ENCODE measurements at places on chromosomes 13 and 19.

GRCh38 chr13:60282186-60282585 is 114.8 kb upstream of the TDRD3 start:
- no peak for DNase-seq

DNA sequence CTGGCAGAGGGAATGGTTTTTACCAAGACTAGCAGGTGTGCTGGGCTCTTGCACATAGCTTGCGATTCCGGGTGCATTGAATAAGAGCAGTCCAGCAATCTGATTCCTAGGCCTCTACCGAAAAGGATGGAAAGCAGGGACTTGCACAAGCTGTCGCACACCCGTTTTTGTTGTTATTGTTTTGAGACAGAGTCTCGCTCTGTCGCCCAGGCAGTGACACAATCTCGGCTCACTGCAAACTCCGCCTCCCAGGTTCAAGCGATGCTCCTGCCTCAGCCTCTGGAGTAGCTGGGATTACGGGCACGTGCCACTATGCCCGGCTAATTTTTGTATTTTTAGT is 5.5 kb downstream of the EBI3 start:
- DNase-seq = no peak

GRCh38 chr19:13838435-13839129 is 38.4 kb upstream of the NANOS3 start:
- DNase-seq = no peak

DNA sequence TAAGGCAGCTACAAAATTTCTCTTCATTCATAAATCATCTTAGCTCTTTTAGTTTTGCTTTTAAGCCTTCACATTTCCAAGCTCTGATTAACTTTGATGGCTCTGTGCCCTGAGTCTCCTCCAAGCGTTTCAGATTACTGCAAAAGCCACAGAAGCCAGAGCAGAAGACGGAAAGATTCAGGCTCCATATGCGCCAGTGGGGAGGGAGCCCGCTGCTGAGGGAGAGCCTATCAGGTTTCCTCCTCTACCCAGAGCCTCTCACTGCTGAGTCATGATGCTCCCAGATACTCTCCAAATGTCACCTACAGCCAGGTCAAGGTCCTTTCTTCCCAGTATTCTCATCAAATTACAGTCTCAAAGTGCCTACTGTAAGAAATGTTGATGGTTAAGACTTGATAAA is 193.6 kb downstream of the RAP2A start:
- no peak for DNase-seq

DNA sequence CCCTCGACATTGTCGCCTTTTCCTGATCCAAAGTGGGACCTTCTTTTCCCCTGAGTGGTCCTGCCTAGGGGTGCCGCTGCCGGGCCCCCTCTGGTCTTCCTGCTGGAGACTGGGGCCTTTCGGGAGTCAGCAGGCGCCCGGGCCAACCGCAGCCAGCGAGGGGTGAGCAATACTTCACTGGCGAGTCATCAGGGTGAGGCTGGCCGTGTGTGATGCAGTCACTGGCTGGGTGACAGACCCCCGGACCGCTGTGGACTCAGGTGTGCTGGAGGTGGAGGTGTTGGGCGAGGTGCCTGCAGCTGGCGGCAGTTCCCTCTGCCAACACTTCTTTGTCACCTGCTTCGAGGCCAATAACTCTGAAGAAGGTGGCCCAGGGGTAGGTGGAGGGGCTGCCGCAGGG is 1.5 kb upstream of the CGB5 start:
- DNase-seq = no peak

DNA sequence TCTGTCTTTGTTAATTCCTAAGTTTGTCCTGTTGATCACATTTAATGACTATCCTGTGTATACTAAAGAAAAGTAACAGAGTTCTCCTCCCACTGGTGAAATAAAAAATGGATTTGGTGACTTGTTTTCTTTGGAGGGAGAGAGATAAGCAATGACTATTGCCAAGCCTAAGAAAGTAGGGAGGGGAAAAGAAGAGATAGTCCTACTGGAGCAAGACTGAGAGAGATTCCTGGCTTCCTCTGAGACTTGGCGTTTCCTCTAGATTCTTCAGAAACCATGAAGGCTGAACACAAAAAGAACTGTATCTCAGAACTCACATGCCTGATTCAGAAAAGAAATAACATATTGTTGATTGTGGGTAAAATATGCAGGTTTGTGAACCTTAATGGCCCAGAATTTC is 406.5 kb downstream of the FOXO1 start:
- no peak for DNase-seq

DNA sequence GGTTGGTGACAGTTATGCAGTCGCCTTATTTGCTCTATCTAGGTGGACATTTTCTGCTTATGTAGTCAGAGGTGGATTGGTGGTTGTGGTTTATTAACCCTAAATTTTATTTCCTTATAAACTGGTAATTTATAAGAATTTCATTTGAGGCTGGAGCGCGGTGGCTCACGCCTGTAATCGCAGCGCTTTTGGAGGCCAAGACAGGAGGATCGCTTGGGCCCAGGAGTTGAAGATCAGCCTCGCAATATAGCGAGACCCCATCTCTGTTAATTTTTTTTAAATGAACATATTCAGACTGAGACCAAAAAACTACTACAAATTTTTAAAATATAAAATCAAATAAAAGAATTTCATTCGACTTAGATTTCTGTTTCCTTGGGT is 810 bp downstream of the ZNF627 start:
- no peak for DNase-seq

- DNase-seq = no peak
Observed at GRCh38 chr19:49362048-49362928, at the start of gene TEAD2. TEAD2 (minus strand) TSS chr19:49362416; CDS start chr19:49360075, 2,341 bp downstream.

DNA sequence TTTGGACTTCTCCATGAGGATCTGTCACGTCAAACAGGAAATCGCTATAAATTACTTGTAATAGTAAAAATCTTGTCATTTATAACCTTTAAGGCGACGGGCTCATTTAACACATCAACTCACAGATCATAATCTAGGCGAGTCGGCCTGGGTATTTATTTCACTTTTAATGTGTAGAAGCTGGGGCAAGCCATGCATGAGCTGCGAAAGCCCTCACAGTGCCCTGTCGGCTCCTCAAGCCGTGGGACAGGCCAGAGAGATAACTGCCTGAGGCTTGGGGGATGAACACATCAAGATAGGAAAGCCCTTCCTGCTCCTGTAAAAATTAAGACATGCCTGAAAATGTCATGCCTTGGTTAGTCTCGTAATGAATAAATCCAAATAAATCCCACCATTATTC is 30.8 kb downstream of the SOX1 start:
- DNase-seq = no peak

GRCh38 chr13:50676602-50677001 is 166.9 kb downstream of the DLEU7 start:
- no peak for DNase-seq

GRCh38 chr13:41136396-41137031 is 3.9 kb upstream of the KBTBD6 start:
- DNase-seq = no peak

GRCh38 chr19:5918463-5919079 is 4.5 kb downstream of the CAPS start:
- no peak for DNase-seq

Data from activated CD8-positive, alpha-beta memory T cell treated with anti-CD3 and anti-CD28 coated beads for 1 hour (primary cell).